ENCODE measurements at places on chromosomes 11 and 22.

DNA sequence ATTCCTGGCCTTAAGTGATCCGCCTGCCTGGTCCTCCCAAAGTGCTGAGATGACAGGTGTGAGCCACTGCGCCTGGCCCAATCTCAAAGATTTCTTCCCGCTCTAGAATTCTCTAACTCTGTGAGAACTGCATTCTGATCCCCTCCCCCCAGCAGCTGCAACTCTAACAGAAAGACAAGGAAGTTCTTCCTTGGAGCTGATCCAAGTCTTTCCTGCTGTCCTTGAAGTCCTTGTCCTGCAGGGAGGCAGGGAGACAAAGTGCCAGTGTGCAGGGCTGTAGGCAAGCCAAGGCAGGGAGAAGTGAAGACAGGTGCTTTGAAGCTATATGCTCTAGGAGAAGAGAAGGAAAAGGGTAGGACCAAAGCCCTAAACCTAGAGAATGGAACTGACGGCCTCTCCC lies 9.5 kb upstream of the GGA1 start:
- no peak for DNase-seq

- no peak for DNase-seq
Measured at GRCh38 chr11:44701276-44701675, 25.5 kb upstream of the TSPAN18 start.

GRCh38 chr22:39080052-39080762 lies 3.1 kb downstream of the APOBEC3G start:
- no peak for DNase-seq

DNA sequence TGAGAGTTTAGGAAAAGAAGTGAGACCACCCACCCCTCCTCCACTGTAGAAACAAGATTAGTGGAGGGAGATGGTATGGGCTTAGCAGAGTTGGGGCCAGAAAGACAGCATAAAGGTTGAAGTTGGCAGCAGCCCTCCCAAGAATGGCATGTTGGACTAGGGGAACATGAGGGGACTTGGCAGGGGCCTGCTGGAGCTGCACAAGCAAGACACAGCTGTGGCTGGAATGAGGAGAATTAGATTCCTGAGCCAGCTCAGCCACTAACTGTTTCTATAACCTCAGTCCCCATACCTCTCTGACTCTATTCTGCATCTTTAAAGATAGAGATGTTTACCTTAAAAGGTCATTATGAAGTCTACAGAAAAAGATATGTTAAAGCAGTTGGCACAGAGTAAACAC lies 13.2 kb downstream of the MAP6 start:
- no peak for DNase-seq

DNA sequence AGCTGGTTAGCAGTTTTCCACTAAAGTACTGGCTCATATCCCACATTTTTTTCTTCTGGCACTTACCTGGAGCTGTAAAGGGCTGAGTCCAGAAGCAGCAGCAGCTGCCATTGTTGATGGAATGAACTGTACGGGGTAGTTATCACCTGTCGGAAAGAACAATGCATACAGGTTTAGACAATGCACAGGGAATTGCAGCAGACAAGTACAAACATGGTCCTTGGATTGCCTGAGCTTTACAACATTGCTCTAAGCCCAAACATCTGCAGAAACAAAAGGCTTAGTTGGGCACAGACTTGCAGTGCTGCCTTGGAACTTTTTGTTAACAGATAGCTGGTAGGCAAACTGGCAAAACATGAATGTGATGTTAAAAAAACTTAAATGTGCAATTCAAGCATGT lies 258.8 kb downstream of the SOX6 start:
- DNase-seq: no peak

GRCh38 chr11:94023856-94024255 lies 2.7 kb downstream of the HEPHL1 start:
- DNase-seq: no peak

Data from activated CD4-positive, alpha-beta T cell treated with anti-CD3 and anti-CD28 coated beads, Interleukin-2, amount 50 U/mL, for 4 hours (primary cell).